Urinary bladder (tissue), 4 donors: ENCODE measurements at places on chromosomes 2 and 18.

- no peak for DNase-seq
Observed at GRCh38 chr2:9703701-9704221, 73.0 kb upstream of the YWHAQ start.

DNA sequence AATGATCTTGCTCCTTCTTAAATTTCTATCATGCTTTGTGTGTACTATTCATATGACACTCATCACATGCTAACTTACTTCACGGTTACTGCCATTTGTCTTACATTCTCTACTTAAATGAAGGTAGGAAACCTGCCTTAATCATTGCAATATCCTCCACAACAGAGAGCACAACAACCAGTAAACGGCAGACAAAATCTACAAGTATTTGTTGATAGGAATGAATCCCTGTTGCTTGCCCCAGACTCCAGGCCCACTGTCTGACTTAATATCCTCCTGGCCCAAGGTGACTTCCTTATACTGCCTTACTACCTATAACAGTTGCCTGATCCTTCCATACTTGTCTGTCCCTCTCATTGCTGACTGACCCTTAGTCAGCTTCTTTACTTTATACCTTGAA is 3.5 kb downstream of the PPP3R1 start:
- no peak for DNase-seq

DNA sequence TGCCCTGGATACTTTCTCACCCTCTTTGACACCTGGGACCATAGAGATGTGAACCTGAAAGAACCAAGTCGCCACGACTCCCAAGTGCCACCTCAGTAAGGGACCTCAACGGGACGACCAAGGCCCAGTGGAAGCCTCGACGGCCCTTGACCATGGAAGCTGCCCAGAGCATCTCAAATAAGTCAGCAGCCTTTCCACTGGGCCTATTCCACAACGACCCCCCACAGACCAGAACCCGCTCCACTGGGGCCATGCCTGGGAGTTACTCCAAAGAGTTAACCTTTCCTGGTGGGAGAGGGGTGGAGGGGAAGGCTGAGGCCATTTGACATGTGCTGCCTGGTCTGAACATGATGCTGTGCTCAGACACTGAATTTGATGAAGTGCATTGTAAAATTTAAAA is 146.9 kb downstream of the KLHL29 start:
- DNase-seq = no peak

DNA sequence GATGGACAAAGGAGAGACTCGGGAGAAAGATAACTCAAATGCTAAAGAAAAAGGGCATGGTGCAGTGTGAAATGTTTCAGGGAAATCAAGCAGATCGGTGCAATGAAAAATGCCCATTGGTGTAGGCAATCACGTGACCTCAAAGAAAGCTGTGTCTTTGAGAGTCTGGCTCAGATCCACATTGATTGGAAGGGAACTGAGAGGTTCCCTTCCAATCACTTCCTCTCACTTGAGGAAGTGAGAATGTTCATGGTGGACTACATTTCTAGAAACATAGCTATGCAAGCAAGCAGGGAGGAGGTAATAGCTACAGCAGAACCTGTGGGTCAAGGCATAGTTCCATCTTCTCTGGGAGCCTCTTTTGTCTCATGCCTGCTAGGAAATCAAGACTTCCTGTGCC is 187.4 kb downstream of the LPIN1 start:
- DNase-seq = no peak

DNA sequence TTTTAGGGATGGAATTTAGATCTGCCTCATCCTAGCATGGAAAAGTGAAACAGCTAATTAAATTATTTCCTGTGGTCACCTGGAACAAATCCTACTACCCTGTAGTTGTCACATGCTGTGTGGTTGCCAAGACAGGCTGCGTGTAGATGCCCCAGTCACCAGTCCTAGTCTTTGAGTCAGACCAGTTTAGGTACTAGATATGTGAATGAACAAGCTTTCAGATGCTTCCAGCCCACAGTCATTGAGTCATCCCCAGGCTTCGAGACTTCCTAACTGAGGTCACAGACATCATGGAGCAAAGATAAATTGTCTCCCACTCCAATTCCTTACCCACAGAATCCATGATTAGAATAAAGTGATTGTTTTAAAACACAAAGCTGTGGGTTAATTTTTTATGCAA is 35.8 kb upstream of the GRB14 start:
- DNase-seq = no peak

GRCh38 chr18:35186291-35187034 is 54.4 kb upstream of the ZNF397 start:
- no peak for DNase-seq

DNA sequence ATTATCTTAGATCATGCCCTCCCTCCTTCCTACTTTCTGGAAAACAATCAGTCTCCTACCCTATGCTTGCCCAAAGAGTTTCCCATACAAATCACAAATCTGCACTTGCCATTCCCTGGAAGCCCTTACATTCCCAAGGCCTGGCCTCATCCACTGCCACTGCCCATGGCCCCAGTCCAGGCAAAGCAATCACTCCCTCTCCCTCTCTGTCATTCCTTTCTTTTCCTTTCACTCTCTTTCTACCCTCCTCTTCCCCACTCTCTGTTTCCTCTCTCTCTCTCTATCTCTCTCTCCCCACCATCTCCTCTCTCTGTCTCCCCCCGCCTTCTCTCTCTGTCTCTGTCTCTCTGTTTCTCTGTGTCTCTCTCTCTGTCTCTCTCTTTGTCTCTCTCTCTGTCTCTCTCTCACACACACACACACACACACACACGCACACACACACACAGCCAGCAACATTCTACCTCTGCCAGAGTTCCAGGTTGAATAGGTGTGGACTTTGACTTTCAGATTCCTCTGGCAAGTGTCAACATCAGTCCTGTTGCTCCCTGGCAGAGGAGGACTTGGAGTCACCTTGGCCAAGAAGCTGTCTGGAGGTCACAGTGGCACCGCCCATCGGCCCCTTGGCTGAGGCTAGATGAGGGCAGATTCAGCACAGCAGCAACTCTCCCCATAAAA is 43.7 kb upstream of the NAT8 start:
- DNase-seq = no peak

- no peak for DNase-seq
Observed at GRCh38 chr2:105294844-105295481, 34.6 kb downstream of the TGFBRAP1 start.

GRCh38 chr2:21234464-21235120 is 110.8 kb downstream of the TDRD15 start:
- DNase-seq = no peak

GRCh38 chr18:74268933-74269620 is 22.7 kb downstream of the CYB5A start:
- no peak for DNase-seq

GRCh38 chr2:170715932-170716777 is 1.0 kb downstream of the SP5 start:
- no peak for DNase-seq

GRCh38 chr18:62880673-62881364 is 165.5 kb downstream of the PHLPP1 start:
- no peak for DNase-seq

- no peak for DNase-seq
Observed at GRCh38 chr2:218881744-218882460, 1.2 kb downstream of the WNT10A start.

DNA sequence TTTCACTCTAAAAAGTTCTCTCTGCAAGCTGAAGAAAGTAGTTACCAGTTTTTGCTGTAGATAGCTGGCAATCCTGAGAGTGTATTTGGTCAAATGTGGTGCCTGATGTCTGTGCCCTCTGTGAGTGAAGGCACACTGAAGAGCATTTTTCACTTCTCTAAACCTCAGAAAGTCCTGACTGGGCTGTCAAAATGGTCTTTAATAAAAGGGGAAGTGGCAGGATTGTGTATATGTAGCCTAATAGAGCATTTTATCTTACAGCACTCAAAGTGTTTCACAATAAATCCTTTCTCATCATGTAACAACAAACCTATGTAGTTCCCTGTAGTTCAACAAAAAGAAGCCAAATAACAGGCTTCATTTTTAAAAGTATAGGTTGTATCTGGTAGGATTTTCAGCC is 1552.3 kb upstream of the SLC39A10 start:
- DNase-seq = no peak

DNA sequence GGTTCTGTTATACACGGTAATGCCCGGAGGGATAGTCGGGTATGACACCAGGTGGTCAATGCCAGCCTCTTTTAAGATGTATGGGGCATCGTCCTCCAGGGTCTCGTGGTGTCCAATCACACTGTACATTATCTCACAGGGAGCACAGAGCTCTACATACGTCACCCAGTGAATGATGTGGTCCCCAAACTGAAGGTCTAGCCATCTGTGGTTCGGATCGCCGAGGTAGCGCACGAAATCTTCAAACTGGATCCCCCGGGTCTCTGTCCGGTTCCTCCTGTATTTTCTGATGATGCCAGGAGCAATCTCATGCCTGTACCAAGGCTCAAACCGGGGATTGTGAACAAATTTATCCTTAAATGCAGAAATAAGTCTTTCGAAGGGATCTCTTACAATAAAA is 24.1 kb downstream of the CHST10 start:
- no peak for DNase-seq

GRCh38 chr18:10759241-10759640 is 233.4 kb downstream of the NAPG start:
- no peak for DNase-seq

DNA sequence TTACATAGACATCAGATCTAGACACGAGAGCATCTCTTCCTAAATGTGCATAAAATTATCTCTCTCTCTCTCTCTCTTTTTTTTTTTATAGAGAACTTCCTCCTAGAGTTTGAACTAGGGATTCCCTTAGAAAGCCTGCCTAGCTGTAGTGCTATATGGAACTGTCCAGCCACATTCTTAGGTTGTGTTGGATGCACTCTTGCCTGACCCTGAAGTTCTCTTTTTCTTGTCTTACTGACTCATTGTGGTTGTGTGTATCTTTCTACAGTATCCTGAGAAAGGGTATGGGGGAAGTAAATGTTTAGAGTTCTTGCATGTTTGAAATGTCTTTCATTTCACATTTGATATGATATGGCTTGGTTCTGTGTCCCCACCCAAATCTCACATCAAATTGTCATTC is 368.2 kb downstream of the CDH2 start:
- no peak for DNase-seq

DNA sequence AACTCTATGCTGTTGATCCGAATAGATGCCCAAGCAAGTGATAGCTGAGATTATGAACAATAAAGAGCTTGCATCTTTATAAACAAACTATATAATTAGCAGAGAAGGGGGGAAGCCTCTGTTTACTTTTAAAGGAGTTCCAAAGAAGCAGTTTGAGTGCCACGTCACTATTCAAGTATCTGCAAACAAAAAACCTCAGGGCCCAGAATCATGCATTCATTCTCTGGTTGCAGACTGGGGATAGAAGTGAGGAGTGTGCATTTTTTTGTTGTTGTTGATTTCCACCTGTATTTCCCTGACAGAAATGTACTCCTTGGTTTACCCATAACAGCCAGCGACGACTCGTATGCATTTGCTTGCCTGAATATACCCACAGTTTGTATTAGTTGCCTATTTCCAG is 264.3 kb downstream of the PTGR3 start:
- no peak for DNase-seq

GRCh38 chr2:199409759-199410529 is 47.8 kb downstream of the SATB2 start:
- DNase-seq = no peak

- no peak for DNase-seq
Observed at GRCh38 chr2:11079136-11079824, 76.0 kb upstream of the SLC66A3 start.

GRCh38 chr18:32318581-32318980 is 128.7 kb downstream of the MEP1B start:
- DNase-seq = no peak

GRCh38 chr2:64361151-64361938 is 92.6 kb upstream of the LGALSL start:
- no peak for DNase-seq

GRCh38 chr2:191171708-191172355 is 21.0 kb upstream of the STAT4 start:
- no peak for DNase-seq

GRCh38 chr18:76951456-76952247 is 129.3 kb downstream of the ZNF236 start:
- DNase-seq = no peak

DNA sequence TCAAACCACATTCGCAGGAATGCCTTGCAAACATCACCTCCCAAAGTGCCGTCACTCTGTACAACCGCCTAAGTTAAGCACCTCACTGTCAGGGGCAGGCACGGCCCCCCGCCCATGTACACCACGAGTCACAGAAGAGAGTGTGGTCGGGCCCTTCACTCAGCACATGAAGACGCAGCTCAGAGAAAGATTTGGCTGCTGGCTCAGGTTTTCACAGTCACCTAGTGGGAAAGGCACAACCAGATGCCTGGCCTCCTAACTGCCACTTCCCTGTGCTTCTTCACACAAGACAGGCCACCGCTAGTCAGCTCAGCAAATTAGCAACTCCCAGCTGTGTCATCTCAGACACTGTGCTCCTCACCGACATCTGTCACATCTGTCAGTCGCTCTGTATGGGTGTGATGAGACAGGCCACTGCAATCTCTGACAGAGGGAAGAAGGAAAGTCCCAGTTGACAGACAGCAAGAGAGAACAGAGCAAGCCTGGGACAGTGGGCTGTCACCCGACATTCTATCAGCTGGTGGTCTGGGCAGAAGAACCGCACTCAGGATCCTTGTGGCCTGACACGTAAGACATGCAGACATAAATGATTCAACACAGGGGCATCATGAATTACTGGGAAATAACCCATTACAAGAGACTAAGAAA is 60.8 kb downstream of the CRACDL start:
- DNase-seq = no peak

DNA sequence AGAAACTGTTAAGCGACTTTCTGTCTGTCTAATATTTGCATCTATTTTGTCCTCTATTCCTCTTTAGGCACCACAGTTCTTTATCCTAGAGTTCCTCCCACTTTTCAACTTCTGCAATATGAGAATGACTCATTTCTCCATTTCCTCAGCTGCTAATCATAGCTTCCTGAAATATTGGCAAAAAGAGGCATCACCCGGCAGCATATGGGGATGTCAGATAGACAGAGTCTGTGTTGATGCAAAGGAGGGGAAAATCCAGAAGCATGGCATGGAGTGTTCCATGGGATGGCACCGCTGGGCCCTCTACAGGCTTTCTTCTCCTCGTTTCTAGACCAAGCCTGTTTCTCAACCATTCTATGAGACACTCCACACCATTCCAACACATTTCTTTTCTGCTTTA is 93.4 kb downstream of the DOCK10 start:
- no peak for DNase-seq

- DNase-seq = peak; percentile 65
Observed at GRCh38 chr2:120935339-120936313, 200.0 kb downstream of the GLI2 start.

DNA sequence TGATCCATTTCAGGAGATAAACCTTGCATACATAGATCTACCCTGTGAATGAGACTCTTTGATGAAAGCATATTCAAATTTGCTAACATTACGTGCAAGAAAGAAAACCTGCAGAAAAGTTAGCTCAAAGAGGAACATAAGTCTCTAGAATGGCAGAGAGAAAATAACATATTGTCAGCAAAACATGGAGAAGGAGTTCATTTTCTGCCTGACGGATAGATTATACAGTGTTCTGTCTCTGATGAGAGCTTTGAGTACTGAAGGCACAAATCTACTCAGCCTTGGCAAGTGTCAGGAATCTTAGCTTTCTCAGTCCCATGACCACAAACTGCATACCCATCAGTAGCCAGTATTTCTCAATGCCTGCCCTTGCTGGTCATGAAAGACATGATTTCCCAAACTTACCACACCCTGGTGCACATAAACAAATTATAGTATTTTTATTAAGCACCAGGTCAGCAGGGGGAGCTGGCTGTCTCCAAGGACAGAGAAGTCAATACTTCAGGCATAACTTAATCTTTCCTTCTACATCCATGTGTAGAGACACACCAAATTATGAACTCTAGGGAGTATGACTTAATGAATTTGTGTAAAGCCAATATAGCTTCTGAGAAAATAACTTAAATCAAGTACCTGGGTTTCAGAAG is 401.2 kb upstream of the SOX11 start:
- DNase-seq = no peak
